ENCODE measurements at places on chromosomes 4 and X. TPM values are rescaled to one million over a fixed set of nuclear protein-coding genes. Genes with fewer than 3 reads are reported as not detected.
A peak's percentile ranks its signal among the peaks of the same experiment; 100 is the strongest.

The DUSP9 gene
- polyA plus RNA-seq, result 39.5 TPM

- DNase-seq, result no peak
Measured at GRCh38 chr4:120445186-120445585, 378.5 kb upstream of the MAD2L1 start.

The TBX22 gene
- polyA plus RNA-seq, result 4.8 TPM

The TACR3 gene
- 3.0 TPM for polyA plus RNA-seq

GRCh38 chr4:57905965-57906364 lies 795.8 kb upstream of the IGFBP7 start:
- DNase-seq, result no peak

The UGT8 gene
- polyA plus RNA-seq, result 48.2 TPM

- no peak for DNase-seq
Measured at GRCh38 chr4:29153642-29154041, 1566.5 kb upstream of the PCDH7 start.

The ADGRL3 gene
- polyA plus RNA-seq, result 29.3 TPM

The PGRMC1 gene
- 251 TPM for polyA plus RNA-seq

DNA sequence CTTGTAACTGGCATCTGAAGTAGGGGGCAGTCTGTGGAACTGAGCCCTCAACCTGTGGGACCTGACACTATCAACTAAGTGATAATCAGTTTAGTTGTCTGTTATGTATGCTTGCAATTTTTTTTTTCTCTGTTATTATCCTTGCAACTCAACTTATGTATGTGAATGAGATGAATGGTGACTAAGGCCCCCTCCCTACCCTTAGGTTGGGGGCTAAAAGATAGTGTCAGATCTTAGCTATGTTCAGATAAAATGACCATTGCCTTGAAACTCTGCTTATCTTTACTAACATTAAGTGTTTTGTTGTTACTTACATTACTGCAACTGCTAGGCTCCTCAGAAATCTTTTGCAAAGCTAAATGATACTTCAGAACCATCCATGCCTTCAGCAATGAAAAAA lies 31.5 kb downstream of the TMEM184C start:
- no peak for DNase-seq

GRCh38 chr4:2835978-2836377 lies 7.7 kb upstream of the ADD1 start:
- DNase-seq, result no peak

The FTHL17 gene
- not detected for polyA plus RNA-seq

DNA sequence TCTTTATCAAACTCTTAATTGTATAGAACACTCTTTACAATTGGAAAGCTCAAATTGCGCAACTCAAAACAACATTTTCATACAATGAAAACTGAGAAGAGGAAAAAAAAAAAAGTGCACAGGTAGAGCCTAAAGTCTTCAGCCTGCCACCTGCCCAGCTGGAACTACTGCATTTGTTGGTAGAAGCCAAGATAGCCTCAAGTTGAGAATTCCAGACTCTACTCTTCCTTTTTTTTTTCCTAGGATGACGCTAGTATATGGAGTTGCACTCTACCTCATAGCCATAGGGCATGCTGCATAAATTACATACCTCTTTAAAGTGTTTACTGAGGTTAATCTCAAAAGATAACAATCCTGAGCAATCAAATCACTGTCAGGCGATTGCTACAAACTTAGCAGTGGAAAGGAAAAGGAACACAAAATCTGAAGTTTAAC lies 13.6 kb downstream of the ABCG2 start:
- no peak for DNase-seq

- DNase-seq, result no peak
Measured at GRCh38 chr4:40205259-40206198, 8.7 kb downstream of the RHOH start.

GRCh38 chr4:24930151-24930550 lies 17.3 kb upstream of the CCDC149 start:
- DNase-seq, result no peak

DNA sequence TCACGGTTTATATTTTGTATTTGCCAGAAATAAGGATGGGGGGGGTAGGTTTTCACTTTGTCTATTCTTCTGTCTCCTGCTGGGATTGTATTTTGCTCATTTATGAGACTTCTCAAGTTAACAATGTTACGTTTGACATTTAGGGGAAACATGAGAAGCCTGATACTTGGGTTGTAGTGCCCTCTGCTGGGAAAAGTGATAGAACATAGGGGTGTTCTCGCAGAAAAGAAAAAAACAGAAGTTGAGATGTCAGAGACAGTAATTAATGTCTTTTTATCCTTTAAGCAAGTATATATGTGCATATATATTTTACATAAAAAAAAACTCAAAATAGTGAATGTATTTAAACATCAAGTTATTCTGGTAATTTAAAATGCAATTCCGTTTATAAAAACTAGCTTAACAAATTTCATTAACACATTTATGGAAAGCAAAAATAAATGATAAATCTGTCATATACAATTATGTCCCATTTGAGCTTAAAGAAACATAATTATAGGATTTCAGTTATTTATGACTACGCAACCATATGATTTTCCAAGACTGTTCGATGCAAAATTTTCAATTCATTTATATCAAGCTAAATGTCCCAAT lies 46.0 kb upstream of the TMPRSS11F start:
- DNase-seq, result peak; percentile 20

The BCOR gene
- 54.0 TPM for polyA plus RNA-seq

DNA sequence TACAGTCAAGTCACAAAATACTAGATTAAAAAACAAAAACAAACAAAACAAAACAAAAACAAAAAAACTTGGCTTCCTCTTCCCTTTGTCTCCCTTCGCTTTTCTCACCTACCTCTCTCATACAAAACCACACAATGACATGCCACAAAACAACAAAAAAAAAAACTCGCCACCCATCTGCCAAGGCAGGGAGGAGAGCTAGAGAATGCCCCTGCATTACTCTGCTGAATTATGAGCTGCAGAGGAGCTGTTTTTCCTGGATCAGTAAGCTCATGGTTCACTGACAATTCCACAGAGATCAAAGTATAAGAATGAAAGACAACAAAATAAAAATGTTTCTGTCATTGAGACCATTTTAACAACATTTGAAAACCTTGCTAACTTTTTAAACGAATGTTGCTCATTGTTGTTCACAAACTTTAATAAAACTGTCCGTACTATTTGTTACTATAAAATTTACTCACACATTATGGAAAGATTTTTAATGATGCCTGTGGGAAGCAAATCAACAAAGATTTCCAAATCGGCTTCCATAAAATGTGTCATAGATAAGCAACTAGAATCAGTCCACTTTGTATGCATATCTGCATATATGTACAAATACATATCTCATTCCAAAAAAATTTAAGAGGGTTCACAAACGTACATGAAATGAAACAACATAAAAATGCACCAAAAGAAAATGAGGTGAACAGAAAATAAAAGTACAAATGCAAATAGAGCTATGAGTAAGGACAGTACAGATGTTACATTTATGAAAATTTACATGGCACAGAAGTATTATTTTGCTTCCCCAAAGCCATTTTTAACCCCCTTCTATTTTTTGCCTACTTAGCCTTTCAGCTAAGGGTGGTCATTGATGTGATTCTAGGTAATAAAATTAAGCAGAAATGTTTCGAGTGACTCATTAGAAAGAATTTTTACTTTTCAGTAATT lies 252.4 kb upstream of the FAT4 start:
- DNase-seq, result no peak

The LONRF3 gene
- 1.1 TPM for polyA plus RNA-seq

DNA sequence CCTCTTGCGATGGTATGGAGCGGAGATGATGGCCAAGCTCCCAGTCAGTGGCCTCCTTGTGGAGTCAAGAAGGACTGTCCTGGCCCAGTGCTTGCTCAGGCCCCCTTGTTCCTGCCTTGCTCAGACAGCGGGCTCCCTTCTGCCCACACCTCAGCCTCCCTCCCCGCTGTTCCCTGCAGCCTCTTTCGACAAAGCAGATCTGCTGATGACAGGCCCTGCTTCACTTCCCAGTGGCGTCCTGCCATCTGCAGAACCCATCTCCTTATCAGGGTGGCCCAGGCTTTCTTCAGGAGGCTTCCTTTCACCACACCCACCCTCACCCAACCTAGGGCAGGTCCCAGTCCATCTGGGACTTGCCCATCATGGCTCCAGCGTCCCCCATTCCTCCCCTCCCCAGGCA lies 80.0 kb downstream of the CLDN34 start:
- DNase-seq, result no peak

The UGT2B10 gene
- 0.20 TPM for polyA plus RNA-seq

The SPANXC gene
- not detected for polyA plus RNA-seq

DNA sequence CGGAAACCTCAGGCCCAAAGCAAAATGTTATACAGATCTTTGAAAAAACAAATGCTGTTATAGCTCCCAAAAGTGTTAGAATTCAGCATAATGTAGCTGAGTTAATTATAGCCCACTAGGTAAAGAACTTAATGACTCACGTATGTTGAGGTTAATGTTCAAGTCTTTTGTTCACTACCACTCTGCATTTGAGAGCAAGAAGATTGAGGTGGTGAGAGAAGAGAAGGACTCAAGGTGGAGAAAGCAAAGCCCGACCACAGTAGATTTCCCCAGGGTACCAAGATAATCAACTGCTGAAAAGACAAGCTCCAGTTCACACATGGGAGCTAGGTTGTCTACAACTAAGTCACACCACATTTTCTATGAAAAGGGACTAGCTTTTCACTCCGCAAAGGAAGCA lies 480.2 kb downstream of the DTHD1 start:
- no peak for DNase-seq

- DNase-seq, result no peak
Measured at GRCh38 chr4:52037689-52038102, 403 bp downstream of the SGCB start.

The PDZD4 gene
- 7.8 TPM for polyA plus RNA-seq

The FGA gene
- not detected for polyA plus RNA-seq

DNA sequence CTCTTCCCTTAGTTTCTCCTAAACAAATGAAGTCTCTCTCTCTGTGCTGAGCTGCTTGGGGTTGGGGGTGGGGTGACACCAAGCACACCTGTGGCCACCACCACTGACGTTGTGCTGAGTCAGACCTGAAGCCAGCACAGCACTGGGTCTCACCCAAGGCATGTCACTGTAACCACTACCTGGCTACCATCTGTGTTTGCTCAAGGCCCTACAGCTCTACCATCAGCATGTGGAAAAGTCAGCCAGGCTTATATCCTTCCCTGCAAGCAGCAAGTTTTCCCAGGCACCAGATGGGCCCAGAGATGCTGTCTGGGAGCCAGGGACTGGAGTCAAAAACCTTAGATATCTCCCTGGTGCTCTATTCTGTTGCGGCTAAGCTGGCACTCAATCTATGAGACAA lies 6.9 kb downstream of the CXCL10 start:
- no peak for DNase-seq

DNA sequence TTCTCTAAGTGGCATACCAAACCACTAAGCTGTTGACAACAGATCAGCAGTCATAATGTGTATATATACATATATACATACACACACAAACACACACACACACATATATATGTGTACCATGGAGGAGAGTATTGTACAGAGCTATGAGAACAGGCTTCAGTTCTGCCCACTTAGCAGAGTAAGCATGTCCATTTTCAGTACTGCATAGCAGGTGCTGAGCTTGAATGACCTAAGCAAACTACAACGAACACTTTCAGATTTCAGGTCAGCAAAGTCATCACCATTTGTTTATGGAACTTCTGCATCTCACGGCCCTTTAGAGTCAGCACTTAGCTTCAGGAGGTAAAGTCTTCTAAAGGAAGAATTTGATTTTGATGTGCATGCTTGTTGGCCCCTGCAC lies 735.8 kb upstream of the ATOH1 start:
- no peak for DNase-seq

DNA sequence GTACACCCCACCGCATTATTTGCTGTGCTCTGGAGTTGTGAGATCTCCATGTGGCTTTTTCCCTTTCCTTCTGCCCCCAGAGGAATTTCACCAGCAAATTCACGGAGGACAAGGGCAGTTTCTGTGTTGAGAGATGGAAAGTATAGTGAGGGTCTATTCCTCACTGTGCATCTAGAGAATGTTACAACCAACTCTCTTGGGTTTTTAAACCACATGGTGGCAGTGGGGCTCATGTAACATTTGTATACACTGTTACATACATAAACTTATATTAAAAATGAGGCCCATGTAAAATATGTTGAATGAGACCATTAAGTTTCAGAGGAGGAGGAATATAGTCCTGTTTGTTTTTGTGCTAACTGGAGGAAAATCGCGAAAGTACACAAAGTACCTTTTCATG lies 909 bp upstream of the PRKG2 start:
- DNase-seq, result no peak

The VCX3A gene
- not detected for polyA plus RNA-seq

The GBA3 gene
- polyA plus RNA-seq, result 14.3 TPM

DNA sequence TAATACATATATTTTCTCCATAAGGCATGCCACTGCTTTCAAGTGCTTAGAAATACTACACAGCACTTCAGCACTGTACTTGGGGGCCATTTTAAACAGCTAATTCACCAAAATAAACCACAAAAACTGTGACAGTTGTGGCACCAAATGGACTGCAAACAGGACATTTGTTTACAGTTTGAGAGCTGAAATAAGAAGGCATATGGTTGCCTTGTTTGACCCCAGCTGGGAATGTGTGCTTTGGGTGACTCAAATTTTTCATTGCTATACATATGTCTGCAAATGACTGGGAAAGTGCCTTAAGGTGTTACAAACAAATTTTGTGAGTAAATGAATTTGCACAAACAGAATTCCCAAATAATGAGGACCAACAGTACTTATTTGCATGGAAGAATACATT lies 124.2 kb downstream of the BANK1 start:
- DNase-seq, result no peak

DNA sequence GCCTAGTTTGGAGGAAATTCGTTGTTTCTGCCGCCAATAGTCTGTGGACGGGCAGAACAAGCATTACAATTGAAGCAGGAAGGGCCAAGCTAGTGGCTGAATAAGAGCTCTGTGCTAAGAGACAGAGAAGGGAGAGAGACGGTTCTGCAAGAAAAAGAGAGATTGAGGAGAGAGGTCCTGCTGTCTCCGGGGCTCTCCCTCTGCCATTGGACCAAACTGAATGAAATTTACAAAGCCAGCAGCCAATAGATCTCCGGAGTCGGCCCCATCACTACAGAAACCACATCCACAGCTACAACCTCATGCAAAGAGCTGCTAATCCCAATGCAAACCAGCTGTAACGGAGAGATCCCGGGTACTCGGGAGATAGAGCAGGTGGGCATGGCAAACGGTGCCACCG lies at the start of gene NLGN4X:
NLGN4X (minus strand) TSS at position 148 of the 400 bp plus-strand sequence. CDS start 77,401 bp downstream, outside the sequence.
- DNase-seq, result peak; percentile 0

- no peak for DNase-seq
Measured at GRCh38 chr4:156547439-156547838, 424.2 kb downstream of the PDGFC start.

DNA sequence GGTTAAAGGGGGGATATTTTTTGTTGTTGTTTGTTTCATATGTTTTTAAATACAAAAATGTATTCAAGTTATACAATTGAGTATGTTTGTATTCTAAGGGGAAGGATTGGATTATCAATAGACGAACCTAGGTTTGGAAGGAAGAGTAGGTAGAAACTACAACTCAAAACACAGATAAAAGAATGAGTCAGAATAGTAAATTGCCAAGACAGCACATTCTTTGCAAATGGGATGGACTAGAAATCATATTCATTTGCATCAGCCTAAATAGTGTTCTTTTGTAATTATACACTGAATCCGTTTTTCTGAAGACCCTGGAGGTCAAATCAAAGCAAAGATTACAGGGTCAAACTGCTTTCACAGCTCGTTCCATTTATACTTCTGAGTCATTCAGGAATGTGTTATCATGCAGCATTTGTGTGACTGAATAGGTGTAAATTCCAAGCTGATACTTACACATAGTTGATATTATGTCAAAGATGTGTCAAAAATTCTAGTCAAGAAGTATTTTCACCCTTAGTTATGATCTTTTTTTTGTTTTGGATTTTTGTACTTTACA lies 273.3 kb upstream of the FAT4 start:
- no peak for DNase-seq

Measured in left renal pelvis (tissue), 4 donors.